ENCODE measurements at places on chromosomes 3 and 15. TPM values are rescaled to one million over a fixed set of nuclear protein-coding genes. Genes with fewer than 3 reads are reported as not detected.

MYO5A gene
- 190 TPM for total RNA-seq

CGNL1 gene
- total RNA-seq, result 11.3 TPM

SMCO1 gene
- not detected for total RNA-seq

APBA2 gene
- total RNA-seq, result 129 TPM

GP9 gene
- total RNA-seq, result not detected

C2CD4A gene
- total RNA-seq, result under 0.01 TPM

VEPH1 gene
- 26.1 TPM for total RNA-seq

PBRM1 gene
- total RNA-seq, result 171 TPM

GADL1 gene
- total RNA-seq, result 4.8 TPM

USP50 gene
- total RNA-seq, result 1.2 TPM

CHST13 gene
- 0.23 TPM for total RNA-seq

EPHA3 gene
- total RNA-seq, result 55.6 TPM

CSPG4 gene
- total RNA-seq, result 11.5 TPM

ELP6 gene
- total RNA-seq, result 42.4 TPM

XCR1 gene
- total RNA-seq, result not detected

COL8A1 gene
- total RNA-seq, result 1.8 TPM

IQCF5 gene
- not detected for total RNA-seq

FMN1 gene
- total RNA-seq, result 2.1 TPM

ARHGEF26 gene
- 15.2 TPM for total RNA-seq

FBXW12 gene
- 1.8 TPM for total RNA-seq

SHQ1 gene
- total RNA-seq, result 22.6 TPM

CPN2 gene
- not detected for total RNA-seq

STRA6 gene
- 6.7 TPM for total RNA-seq

ZNF280D gene
- total RNA-seq, result 96.2 TPM

CLEC3B gene
- total RNA-seq, result 34.4 TPM

CHRNA7 gene
- 12.7 TPM for total RNA-seq

SLC27A2 gene
- total RNA-seq, result 6.2 TPM

RHOV gene
- 7.4 TPM for total RNA-seq

LRTM1 gene
- not detected for total RNA-seq

PPP1R14D gene
- not detected for total RNA-seq

OXNAD1 gene
- 22.6 TPM for total RNA-seq

ERC2 gene
- total RNA-seq, result 126 TPM

ARGFX gene
- not detected for total RNA-seq

AGBL1 gene
- 3.0 TPM for total RNA-seq

GPR62 gene
- 0.46 TPM for total RNA-seq

NCK1 gene
- 42.7 TPM for total RNA-seq

HCN4 gene
- total RNA-seq, result 5.1 TPM

CCDC80 gene
- 10.4 TPM for total RNA-seq

KNSTRN gene
- 25.6 TPM for total RNA-seq
